Caki2 (cell line): ENCODE measurements at places on chromosomes 4 and X.

DNA sequence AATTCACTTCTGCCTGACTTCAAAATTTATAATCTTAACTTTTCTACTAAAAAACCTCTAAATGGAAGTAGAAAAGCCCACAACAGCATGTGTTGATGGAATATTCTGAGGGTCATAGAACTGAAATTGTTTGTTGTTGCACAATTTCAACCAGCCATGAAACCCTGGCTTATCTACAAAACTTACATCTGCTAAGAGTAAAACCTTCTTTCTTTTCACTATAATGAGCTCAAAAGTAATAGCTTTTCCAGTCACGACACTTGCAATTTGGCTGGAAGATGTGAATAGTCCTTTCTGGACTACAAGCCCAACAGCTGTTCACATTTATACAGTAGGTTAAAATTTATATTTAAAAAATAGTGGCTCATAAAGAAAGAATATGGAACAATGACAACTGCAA, 250.0 kb downstream of the GPAT3 start:
- DNase-seq: no peak

GRCh38 chrX:139862208-139862607, 70.6 kb downstream of the ATP11C start:
- no peak for DNase-seq

DNA sequence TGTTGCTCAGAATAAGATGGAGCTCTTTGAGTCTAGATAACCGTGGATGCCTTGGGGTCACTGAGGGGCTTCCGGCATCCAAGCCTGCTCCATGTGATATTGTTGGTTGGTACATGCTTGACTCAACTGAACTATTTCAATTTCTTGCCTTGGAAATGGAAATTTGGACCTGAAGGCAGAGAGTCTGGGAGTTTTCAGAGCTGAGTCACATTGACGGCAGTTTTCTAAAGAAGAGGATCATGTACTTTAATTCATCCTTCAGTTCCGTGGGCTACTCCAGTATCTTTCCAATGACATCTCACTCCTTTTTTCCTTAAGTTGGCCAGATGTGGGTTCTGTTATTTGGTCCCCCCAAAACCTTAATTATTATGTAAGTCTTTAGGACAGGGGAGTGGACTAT, 100.5 kb downstream of the MFAP3L start:
- no peak for DNase-seq

- no peak for DNase-seq
These were observed 21.9 kb downstream of the APOO start for GRCh38 chrX:23885803-23886202.

DNA sequence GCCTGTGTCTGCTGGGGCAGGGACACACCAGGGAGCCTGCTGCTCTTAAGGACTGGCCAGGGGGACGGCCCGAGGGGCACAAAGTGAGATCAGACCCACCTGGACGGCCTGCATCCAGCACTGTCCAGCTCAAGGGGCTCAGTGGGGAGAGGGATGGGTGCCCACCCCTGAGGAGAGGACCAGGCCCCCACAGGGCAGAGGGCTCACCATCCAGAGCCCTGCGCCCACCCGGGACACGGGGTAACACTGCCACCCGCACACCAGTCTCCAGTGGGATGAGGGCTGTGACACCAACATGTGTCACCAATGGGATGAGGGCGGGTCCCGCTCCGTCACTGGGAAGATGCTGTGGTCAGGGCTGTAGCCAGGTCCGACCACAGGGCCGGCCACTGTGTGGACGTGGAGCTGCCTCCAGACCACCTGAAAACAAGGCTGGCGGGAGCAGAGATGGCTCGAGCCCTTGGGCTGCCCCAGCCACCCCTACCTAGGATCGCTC, 13.2 kb downstream of the DGKQ start:
- DNase-seq: no peak
